ENCODE measurements at places on chromosomes 11 and 22.
A peak's percentile ranks its signal among the peaks of the same experiment; 100 is the strongest.

GRCh38 chr22:44482776-44483175 is 15.3 kb downstream of the RTL6 start:
- no peak for DNase-seq

- DNase-seq, result no peak
These were observed 28.1 kb upstream of the KIRREL3 start for GRCh38 chr11:127028648-127029047.

- DNase-seq, result no peak
These were observed 57.9 kb upstream of the FSHB start for GRCh38 chr11:30172883-30173311.

DNA sequence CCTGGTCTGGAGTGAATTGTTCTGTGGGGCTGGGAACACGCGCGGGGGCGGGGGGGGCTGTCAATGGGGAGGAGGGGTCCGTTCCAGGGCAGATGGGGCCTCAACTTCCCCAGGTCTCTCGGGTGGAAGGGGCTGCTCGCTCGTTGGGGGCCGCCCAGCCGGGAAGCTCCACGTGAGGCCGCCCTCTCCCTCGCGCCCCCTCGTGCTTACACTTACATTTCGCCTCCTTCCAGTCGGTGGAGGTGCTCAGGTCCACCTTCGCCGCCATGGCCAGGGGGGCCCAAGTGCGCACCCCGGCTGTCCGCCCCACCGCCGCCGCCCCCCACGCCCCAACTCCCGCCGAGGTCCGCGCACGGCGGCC is 452 bp downstream of the MACROD1 start:
- DNase-seq, result no peak

- no peak for DNase-seq
These were observed at the start of gene BLID for GRCh38 chr11:122115524-122116379. BLID (minus strand) TSS chr11:122116215; CDS start chr11:122115922, 293 bp downstream.

GRCh38 chr11:34909955-34910354 is 6.2 kb downstream of the APIP start:
- no peak for DNase-seq

- DNase-seq, result no peak
These were observed 564.1 kb downstream of the CNTN5 start for GRCh38 chr11:99584830-99585229.

DNA sequence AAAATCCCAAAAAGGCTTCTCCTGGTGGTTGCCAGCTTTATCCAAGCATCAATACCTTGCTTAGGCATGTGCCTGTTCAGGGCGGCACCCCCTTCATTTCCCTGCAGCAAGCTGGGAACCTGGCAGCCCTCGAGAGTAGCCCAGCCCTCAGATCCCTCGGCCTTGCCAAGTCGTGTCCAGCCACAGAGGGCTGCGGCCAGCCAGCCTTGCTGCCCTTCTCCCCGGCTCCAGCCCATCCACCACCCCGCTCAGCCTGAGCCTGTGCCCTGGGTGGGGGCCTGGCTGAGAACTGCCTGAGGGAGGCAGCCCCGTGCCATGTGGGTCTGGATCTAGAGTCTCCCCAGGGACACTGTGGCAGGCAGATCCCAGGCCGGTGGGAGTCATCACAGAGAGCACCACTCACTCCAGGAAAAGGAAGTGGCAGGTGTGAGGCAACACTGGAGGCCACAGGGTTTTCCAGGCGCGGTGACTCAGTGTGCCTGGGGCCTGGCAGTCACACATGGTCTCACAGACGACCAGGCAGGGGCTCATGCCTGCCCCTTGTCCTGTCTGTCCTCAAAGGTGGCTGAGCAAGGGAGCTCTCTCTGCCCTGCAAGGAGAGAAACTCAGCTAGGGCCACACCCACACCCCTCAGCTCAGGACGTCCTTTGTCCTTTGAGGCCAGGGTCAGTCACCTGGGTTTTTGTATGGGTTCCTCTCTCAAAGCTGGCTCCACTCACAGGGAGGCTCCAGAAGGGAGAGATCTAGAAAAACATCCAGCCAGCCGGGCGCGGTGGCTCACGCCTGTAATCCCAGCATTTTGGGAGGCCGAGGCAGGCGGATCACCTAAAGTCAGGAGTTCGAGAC is 12.2 kb upstream of the CDC42BPG start:
- no peak for DNase-seq

- DNase-seq, result peak; percentile 14
These were observed 118.3 kb downstream of the CYP2R1 start for GRCh38 chr11:14773755-14774154.

DNA sequence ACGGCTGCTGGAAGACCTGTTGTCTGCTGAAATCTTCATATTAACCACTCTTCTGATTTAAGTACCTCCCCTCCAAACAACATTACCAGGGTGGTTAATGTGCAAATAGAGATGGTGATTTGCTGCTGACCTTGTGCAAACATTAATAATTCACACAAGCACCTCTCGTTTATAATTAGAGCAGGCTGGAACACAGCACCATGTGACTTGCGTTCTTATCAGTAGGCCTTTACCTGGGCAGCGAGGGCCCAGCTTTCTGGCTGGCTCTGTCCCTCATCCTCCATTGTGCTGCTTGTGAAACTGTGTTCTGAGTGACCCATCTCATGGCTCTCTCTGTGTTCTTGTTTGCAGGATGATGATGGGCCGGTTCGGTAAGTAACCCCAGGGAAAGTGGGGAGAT is 41.0 kb upstream of the PARVG start:
- DNase-seq, result no peak

DNA sequence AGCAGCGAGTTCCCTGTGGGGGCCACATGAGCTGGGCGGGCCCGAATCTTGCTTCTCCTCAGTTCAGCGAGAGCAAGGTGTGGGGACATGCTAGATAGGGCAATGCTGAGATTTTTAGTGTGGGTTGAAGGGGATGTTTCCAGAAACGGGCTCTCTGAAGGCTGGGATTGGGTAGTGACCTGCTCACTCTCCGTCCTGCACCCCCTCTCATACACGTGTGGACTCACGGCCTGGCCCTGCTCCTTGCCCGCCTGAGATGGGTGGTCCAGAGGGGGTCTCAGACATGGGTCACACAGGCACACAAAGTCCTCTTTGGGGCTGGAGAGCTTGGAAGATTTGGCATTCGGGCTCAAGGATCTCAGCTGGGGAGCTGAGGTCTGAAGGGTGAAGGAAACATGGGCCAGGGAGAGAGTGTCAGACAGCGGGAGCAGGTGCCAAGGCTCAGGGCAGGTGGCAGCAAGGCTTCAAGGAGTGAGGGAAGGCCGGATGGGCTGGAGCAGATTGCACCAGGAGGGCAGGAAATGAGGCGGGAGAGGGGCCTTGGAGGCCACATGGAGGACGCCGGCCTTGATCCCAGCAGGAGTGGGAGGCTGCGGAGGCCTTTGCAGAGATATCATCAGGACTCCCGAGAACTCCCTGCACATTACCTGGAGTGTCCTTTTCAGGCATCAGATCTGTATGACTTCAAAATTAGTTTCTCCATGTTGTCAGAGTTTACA is 74.1 kb downstream of the PARVB start:
- DNase-seq, result no peak

- no peak for DNase-seq
These were observed 43.2 kb downstream of the CD82 start for GRCh38 chr11:44608651-44608990.

DNA sequence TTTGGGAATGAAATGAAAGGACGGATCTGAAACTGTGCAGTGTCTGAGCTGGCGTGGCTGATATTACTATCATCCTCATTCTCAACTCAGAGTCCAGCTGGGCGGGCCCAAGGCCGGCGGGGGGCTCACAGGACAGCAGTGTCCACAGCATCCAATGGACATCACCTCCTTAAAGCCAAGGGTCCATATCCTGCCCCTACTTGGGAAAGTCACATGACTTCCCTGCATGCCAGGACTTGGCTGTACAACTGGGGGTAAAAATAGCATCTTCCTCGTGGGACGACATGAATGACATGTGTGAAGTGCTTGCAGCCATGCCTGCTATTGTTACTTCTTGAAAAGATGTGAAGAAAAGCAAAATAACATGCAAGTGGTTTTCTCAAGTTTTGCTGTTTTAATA is 82.3 kb downstream of the TRMU start:
- no peak for DNase-seq

DNA sequence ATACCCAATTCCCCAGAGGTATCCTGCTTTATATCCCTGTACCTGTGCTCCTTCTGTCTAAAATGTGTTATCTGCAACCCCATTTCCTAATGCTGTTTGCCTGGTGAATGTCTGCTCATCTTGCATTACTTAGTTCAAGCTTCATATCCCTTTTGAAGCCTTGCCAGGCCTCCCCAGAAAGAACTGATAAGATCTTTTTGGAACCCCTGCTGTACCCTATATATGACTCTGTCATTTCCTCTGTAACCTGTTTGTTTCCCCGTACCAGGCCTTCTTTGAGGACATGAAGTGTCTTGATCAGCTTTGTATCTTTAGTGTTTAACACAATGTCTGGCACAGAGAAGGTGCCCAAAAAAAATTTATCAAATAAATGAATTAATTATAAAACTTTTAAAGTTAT is 77.6 kb downstream of the LIF start:
- DNase-seq, result no peak

GRCh38 chr22:29716814-29717545 is 2.8 kb upstream of the CABP7 start:
- DNase-seq, result peak; percentile 34

- DNase-seq, result no peak
These were observed 20.2 kb upstream of the LRRC32 start for GRCh38 chr11:76690736-76691135.

- no peak for DNase-seq
These were observed 20.7 kb upstream of the NFAM1 start for GRCh38 chr22:42452916-42453315.

GRCh38 chr11:75905434-75905833 is 90.4 kb downstream of the UVRAG start:
- DNase-seq, result no peak

GRCh38 chr11:116240710-116241109 is 532.1 kb downstream of the BUD13 start:
- DNase-seq, result no peak

DNA sequence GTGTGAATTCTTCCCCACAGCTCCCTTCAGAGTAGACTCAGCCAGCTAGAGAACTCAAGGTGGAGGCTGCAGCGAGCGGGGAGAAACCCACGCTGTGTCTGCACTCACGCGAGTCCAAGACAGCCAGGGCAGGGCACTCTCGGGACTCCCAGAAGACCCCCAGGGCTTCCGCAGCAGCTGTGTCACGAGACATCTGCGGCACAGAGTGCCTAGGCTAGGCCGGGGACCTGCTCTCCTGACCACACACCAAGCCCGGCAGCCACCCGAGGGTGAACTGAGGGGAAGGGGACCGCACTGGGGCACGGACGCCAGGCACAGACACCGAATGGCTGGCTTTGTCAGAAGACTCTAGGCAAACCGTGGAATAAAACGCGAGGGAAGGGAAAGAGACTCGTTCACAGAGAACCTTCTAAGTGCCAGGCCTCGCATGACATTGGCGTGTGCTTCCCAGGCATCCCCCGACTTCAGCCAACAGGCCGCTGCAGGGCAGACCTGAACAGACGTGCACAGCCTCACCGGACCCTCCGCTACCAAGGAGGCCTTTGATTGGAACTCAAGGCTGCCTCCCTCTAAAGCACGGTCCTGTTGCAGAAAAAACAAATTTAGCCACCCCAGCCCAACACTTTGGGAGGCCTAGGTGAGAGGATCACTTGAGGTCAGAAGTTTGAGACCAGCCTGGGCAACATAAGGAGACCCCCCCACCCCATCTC is 18.2 kb upstream of the MOB2 start:
- DNase-seq, result no peak

- DNase-seq, result no peak
These were observed 4.8 kb upstream of the NOX4 start for GRCh38 chr11:89495951-89496350.

DNA sequence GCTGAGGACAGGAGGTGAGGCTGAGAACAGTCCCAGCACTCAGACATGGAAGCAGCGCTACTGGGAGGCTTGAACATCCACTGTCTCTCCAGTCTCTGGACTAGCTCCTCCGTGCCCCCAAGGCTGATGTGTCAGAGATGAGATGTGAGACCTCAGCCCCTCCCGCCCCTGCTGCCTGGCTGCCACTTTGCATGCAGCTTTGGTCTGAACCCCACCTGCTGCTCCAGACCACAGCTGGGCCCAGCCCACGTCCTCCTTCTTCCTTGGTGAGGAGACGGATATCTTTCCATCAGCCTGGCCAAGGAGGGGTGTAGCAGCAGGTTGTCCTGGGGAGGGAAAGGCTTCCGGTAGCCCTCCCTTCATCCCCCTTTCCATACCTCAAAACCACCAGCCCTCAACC is 148.0 kb upstream of the B3GAT1 start:
- no peak for DNase-seq

DNA sequence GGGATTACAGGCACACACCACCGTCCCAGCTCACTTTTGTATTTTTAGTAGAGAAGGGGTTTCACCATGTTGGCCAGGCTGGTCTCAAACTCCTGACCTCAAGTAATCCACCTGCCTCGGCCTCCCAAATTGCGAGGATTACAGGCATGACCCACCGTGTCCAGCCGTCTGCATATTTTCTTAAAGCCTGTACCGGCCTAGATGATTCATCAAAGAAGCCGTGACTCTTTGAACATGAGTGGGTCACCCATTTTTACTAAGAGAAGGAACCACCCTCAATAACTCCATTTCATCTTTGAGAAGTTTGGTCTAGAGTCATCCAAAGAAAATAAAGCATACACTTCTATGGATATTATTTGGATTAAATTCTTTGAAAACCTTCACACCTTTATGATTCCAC is 388.3 kb downstream of the NTM start:
- DNase-seq, result no peak

DNA sequence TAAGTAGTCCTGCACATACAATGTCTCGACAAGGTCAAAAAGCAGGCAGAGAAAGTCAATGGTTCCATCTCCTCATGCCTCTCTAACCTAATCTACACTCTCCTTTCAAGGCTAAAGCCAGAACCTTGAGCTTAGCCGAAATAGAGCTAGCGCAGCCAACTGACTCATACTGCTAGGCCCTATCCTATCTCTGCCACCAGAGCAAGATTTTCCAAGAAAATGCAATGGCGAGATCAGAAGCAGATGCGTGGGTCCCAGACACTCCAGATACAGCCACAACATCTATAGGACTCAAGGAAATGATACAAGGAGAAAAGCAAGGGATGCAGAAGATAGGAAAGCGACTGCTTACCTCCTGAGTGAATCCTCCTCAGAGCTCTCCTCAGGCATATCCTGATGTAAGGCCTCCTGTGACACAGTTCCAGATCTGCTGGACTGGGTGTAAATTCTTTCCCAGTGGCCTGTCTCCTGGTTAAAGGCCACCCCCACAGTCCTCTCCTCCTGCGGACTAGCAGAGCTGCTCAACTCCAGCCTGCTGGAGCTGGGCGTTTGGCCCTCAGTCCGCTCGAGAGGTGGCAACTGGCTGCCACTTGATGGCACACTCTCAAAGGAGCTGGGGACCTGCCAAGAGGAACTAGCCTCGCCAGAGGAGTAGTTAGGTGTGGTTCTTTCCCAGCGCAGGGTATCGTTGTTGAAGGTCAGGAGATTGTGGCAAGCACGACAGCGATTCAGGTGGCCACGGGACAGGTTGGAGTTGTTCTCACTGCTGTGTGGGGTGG is 52.0 kb downstream of the AMBRA1 start:
- no peak for DNase-seq
